Left renal pelvis (tissue), 4 donors: ENCODE measurements at places on chromosomes 5 and 9.

GRCh38 chr9:22157276-22157675, 148.2 kb upstream of the CDKN2B start:
- DNase-seq = no peak

GRCh38 chr5:150056075-150056443, 30.3 kb downstream of the CSF1R start:
- no peak for DNase-seq

DNA sequence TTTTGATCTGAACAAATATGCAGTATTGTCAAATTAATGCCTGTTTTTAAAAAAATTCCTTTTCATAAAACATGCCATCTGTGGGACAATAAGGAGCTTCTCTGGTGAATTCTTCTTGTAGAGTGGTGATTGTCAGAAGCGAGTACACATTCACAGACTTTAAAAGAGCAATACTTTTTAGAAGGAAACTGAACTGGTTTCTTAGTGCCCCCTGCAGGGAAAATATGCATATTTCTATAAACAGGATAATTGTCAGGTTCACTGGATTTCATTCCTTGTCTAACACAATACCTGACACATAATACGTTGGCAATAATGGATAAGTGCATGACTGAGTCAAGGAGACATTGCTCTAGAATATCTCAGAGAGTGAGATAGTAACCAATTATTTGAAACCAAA, 133.7 kb downstream of the KIF4B start:
- DNase-seq = no peak

- DNase-seq = no peak
Measured at GRCh38 chr5:132451387-132451786, 39.2 kb downstream of the IRF1 start.

DNA sequence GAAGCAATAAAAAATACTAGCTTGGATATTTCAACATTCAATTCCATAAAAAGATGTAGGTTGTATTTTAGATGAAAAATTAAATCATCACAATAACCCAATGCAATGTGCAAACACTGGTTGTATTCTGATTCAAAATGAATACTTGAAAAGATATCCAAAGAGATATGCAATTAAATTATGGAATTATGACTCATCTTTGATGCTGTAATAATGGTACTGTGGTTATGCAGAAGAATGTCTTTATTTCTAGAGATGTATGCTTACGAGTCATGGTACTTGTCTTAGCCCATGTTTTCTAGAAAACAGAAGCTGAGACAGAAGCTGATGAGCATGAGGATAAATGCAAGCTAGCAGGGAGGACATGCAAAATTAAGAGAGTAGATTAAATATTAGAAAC, 1941.4 kb upstream of the NUDT12 start:
- DNase-seq = no peak

- DNase-seq = no peak
Measured at GRCh38 chr9:97905228-97905627, 17.1 kb downstream of the TRMO start.

GRCh38 chr5:95858661-95859595, 36.4 kb upstream of the GLRX start:
- peak; percentile 69 for DNase-seq
